DMS79 (cell line): ENCODE measurements at places on chromosomes 12 and 14.

DNA sequence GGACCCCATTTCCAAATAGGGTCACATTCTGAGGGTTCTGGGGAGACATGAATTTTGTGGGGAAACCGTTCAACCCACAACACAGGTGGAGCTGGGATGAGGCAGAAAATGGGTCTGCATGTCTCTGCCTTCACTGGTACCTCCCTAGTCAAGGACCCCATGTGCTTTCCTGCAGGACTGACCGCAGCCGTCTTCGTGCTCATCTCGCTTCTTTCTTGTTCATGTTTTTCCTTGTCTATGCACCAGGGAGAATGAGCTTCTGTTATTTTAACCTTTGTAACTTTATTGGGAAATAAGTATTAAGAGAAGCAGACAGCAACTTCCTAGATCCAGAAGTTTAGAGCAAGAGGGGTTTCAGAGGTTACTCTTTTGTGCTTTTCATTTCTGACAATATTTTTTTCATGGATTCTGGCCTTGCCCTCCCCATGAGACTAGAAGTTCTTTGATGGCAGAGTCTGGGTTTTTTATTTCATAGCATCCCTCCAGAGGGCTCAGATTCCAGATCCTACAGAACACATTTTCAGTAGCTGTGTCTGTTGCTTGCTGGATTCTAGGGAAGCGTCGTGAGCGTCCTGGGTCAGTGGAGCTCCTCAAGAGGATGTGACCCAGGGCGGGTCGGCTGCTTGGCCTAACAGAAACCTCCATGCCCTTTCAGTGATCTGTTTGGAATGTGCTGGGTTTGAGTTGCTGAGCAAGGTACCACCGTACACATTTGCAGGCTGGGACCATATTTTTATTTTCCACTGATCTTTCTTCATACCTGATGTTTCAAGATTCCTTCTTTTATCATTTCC is 104.2 kb downstream of the ADGRD1 start:
- DNase-seq, result no peak

- no peak for DNase-seq
Observed at GRCh38 chr12:121224591-121224990, 14.7 kb downstream of the P2RX4 start.

GRCh38 chr12:89576572-89577220 is 50.8 kb upstream of the POC1B start:
- DNase-seq, result no peak

GRCh38 chr12:65860600-65860999 is 36.3 kb downstream of the HMGA2 start:
- DNase-seq, result no peak

DNA sequence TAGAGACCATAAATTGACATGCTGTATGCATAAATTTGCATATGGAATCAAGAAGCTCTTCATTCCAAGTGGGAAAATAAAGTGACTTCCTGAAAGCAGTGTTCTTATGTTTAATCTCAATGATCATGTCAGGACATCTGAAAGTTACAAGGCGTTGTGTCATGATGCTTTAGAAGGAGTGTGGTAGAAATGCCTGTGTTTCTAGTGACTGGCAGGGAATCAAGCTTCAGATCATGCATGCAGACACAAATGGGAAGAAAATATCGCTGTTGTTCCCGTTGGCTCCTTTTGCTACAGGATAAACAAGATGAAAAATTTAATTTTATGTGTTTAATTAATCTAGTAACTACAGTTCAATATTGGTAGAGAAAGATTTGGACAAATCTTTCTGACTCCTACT is 298.1 kb upstream of the SYT1 start:
- no peak for DNase-seq

DNA sequence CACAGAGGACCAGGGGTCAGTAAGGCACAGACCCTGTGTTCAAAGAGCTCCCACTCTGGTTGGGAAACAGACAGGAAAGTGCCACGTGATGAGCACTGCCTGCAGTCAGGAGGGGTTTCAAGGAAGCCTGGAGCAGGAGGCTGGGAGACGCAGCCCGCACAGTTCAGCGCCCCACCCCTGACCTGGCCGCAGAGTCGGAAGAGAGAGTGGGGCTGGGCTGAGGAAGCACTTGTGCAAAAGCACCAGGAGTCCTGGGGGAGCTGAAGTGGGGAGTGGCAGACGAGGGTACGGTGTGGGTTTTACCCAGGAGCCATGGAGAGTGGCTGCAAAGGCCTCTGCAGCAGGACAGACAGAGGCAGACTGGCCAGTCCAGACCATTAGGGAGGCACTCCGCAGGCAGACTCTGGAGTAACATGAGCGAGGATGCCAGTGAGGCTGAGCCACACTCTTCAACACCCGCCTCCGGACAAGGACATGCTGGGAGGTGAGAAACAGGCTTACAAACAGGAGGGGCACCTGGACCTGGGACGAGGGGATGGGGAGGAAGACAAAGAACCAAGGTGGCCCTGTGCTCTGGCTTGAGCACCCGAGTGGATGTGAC is 85.7 kb upstream of the GPR68 start:
- DNase-seq, result no peak

DNA sequence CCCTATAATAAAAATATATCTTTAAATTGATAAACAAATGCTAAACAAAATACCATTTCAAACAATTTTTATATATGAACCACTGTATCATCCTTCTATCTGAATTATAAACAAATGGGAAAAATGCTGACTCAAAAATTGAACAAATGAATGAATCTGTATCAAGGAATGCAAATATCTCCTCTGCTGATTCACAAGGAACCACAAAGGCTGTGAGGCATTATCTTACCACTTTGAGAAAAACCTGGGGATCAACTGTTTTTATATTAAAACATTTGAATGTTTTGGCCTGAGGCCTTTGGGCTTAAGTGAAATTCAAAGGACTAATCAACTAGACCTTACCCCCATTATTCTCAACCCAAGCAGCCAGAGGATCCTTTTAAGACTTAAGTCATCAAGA is 86.3 kb downstream of the EML5 start:
- DNase-seq, result no peak
